Ureter (tissue), 1 donor: ENCODE measurements at places on chromosomes 12 and 14. TPM values are rescaled to one million over a fixed set of nuclear protein-coding genes. Genes with fewer than 3 reads are reported as not detected.

Gene FOXA1
- 126 TPM for total RNA-seq

Gene CYP27B1
- 1.6 TPM for total RNA-seq

Gene OSGEP
- 39.7 TPM for total RNA-seq

Gene DDN
- total RNA-seq: 0.10 TPM

Gene SERPINA1
- 13.8 TPM for total RNA-seq

Gene OR6J1
- total RNA-seq: not detected

Gene ARHGEF40
- total RNA-seq: 41.2 TPM

Gene KCNK10
- total RNA-seq: not detected

Gene LTBP2
- 6.8 TPM for total RNA-seq

Gene PFDN5
- 468 TPM for total RNA-seq

Gene TAS2R42
- total RNA-seq: not detected

Gene SPTB
- 1.9 TPM for total RNA-seq

Gene LRFN5
- total RNA-seq: 12.6 TPM
